Forelimb muscle (tissue), 1 donor: ENCODE measurements at places on chromosomes 12 and 14.

- DNase-seq = no peak
These were observed 283.2 kb downstream of the NUAK1 start for GRCh38 chr12:105855361-105856047.

DNA sequence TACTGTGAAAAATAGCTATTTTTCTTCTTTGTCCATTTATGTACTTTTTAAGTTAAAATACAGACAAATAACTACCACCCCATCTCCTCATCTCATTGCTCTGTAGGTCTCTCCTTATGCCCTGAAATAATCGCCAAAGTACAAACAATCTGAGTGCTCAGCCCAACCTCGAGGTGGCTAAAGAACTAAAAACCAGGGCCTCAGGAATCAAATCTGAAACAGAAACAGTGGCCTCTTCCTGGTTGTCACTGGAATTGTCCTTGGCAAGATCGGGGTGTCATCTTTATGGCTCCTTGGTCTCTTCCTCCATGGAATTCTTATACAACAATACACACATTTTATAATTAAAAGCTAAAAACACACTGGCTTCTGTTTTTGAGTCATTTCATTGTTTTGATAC lies 182.4 kb downstream of the ASCL1 start:
- no peak for DNase-seq

DNA sequence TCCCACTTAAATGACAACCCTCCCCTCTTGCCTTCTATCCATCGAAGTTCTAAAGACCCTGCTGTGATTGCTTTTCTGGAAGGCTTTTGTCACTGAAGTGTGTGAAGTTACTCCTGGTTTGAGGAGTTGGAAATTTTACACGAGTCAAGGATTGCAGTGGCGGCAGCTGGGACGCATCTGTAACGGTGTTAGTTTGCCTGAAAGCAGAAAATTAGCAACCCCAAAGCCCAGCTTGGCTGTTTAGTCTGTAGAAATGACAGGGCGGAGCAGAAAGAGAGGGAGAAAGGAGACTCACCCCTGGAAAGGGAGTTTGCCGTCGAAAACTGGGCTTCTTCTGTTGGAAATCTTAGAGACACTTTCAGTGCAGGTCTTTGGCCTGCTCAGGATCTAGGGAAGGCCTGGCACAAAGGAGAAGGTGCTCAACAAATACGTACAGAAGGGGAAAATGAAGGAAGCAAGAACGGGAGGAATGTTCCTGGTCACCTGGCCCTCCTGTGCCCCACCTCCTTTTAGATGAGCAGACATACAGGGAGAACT lies 931 bp upstream of the MYF5 start:
- no peak for DNase-seq

- no peak for DNase-seq
These were observed 55.9 kb downstream of the MOK start for GRCh38 chr14:102249041-102249440.

DNA sequence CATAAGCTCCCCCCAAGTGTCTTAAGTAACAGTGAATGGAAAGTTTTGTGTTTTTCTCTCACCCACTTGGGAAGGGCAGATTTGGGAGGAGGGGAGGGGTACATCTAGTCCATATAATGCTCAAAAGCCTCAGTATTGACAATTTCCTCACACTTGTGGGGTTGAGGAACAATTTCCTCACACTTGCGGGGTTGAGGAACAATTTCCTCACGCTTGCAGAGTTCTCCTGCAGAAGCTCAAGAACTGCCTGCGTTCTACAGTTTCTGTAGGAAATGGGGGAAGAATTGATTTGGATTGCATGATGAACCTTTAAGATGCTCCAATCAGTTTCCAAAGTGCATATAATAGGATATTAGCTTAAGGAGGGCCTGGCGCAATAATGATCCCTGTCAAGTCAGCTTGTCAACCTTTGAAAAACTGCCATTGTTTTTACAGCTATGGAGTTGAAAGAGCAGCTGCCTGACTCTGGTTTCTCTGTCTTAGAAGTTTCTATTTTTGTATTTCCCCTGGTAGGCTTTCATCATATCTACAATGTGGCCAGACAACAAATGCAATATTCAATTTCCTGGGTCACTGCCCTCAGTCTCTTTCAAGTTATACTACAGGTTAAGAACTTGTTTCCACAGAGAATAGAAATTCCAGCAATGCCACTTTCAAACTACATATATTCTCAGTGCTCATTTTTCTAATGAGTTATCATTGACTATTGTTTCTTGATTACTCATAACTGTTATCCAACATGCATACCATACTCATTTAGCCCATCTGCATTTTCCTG lies 66.5 kb downstream of the PLEKHG7 start:
- no peak for DNase-seq

DNA sequence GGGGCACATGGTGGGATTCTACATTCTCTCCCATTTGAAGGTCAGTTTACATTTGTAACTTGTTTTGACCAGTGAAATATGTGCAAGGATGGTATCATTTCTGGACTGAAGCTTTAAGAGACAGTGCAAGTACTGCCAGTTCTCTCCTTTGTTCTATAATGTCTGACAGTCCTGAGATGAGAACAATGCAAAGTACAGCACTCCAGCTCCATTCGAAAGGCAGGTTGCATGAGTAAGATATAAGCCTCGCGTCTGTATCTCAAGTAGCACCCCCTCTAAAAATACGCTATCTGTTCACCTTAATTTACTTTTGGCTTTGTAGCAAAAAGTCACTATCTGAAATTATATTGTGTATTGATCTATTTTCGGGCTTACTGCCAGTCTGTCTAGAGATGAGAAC lies 1122.2 kb upstream of the TMEM132C start:
- no peak for DNase-seq

DNA sequence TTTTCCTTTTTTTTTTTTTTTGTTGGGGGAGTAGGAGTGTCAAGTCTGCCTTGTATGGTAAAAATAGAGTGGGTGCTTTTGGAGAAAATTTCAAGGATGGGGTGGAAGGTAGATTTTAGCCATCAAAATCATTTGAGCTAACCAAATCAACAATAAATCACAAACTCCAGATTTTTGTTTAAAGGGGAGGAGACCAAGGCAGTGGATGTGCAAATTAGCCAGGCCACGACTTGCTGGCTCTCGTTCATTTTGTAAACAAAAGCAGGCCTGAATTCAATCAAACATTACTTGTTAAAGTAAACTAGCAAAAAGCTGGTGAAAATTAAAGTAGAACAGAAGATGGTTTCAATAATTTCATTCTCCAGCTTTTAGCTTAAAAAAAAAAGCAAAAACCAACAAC lies 387.2 kb downstream of the BMP4 start:
- no peak for DNase-seq

GRCh38 chr14:90632451-90632850 lies 183.8 kb downstream of the TTC7B start:
- no peak for DNase-seq

DNA sequence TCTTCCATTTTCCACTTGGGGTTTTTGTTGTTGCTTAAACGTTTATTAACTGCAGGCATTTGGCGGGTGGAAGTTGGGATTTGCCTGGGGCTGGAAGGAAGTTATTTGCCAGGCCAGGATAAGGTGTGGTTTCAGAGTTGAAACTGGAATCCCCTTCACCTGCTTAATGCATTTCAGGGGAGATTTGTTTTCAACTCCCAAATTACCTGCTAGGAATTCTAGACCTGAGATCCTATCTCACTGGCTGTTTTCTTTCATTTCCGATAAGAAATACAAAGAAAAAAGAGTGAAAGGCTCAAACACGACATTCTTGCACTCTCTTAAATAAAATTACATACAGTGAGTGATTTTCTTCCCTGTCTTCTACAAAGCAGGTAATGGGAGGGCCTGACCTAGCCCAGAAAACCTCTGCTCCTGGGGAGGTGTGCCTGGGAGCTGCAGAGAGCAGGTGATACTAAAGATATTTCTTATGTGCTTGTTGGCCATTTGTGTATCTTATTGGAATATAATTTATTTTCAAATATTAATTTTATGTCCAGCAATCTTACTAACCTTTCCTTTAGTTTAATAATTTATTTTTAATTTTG lies 278.2 kb downstream of the ZFP36L1 start:
- no peak for DNase-seq

DNA sequence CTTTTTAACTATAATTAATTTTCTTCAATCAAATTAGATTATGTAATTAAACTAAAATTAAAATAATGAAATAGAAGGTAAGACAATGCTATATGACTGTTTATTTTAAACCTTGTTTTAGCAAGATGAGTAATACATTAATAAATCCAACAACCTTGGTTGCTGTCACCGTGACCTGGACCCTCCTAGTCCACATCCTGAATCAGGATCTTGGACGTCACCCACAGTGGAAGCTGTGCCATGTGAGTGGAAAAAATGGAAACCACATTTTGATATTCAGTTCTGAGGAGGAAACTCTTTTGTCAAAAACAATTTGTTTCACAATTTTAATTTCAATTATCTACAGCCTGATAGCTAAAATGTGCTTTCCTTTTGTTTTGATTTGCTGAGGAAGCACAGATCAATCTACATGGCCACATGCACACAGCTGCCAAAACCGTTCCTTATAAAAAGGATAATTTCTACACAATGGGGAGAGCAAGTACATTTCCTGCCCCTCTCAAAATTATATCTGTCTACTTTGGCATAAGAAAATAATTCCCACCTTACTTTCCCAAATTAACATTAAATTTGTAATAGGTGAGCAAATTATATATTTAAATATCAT lies 255.5 kb downstream of the RASSF9 start:
- no peak for DNase-seq

DNA sequence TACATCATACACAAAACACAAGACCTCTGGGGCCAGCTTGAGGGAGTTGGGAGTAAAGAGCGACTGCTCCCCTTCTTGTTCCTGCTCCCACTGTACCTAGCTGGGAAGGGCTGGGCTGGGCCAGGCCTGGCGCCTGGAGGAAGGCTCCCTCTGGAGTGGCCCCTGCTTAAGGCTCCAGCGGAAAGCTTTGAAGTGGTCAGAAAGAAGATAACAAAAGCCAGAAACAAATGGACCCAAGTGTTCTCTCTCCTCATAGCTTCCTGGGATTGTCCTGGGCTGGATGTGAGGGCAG lies 25.3 kb downstream of the PRPF40B start:
- DNase-seq = no peak

- no peak for DNase-seq
These were observed 1262.4 kb upstream of the SEL1L start for GRCh38 chr14:82796086-82796485.

DNA sequence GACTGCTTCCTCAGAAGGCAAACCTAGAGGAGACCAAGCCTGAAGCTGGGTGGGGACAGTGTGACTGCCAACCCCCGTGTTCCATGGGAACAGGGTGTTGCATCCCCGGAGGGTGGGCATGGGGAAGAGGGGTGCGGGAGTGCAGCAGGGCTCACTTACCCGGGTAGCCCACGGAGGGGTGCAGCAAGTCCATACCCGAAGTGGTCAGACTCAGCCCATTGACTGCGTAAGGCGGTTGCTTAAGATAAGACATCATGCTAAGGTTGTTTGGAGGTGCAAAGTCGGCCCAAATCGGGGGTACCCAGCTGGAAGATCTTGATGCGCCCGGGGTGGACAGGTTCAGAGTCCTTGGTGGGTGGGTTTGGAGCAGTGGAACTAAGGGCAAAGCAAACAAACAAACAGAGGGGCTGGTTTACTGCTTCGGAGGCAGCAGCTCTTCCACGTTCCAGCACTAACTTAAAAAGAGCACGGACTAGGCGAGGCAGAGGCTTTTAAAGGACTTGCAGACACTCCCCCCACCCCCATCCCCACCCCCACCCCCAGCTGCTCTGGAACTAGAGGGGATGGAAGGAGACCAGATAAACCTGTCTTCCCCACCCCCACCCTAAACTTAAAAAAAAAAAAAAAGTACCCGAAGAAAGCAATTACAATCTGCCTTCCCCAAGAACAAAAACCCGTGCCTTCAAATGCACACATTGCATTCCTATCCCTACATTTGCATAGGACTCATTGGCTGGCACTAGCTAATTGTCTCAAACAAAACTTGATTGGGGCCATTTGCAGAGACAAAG lies 4.9 kb downstream of the OTX2 start:
- DNase-seq = no peak

GRCh38 chr14:96057738-96058137 lies 18.6 kb downstream of the C14orf132 start:
- no peak for DNase-seq

- peak; percentile 8 for DNase-seq
These were observed 604 bp downstream of the EEA1 start for GRCh38 chr12:92928421-92928961.

DNA sequence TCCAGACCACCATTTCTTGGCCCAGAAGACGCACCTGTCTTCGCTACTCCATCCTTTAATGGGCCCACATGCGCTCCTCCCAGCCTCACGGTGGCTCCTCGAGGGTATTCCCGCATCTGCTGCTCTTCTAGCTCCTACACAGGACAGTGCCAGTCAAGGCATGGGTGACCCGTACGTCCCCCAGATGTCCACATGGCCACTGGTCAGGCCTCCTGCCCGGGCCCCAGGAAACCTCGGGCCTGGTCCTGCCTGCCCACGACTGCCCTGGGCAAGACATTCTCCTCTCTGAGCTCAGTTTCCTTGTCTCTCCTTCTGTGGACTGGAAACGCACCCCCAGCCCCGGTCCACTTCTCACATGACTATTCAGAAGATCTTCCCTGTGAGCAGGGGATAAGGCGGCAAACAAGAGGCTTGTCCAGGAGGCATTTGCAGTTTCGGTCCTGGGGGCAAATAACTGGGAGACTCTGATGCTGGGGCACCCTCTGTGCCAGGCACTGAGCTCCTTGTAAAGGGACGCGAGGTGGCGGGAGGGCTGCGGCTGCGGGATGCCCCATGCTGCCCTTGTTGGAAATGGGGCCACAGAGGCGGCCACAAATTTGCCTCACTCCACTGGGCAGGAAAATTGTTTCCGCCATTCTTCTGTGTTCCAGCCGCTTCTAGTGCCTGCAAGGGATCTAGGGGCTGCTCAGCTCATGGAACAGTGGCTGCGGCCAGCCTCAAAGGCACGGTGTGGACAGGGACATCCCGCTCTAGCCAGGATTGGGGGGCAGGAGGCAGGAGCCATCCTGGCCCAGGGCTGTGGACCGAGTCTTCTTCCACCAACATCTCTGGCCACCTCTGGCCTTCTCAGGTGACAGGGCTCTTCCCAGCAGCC lies 6.8 kb upstream of the BEGAIN start:
- no peak for DNase-seq
